ENCODE measurements at places on chromosomes 4 and X.

DNA sequence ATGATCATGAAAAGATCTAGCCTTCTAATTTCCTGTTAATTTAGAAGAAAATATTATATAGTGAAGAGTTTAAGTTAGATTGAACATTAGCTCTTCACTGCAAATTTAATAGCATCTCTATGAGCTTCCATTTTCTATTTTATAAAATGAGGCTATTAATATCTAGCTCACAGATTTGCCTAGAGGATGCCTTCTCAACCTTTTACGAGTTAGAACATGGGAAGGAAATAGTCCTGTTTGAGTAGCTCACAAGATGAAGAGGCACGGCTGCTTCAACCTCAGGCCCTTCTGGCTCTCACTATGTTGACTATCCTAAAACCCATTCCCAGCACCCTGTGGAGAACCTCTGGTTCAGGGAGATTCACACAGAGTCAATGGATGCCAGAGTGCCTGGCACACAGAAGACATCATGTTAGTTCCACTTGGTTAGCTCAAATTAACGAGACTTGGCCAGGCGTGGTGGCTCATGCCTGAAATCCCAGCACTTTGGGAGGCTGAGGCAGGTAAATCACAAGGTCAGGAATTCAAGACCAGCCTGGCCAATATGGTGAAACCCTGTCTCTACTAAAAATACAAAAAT lies 97.9 kb upstream of the GUCY1A1 start:
- DNase-seq: no peak

GRCh38 chr4:123120473-123120872 lies 198.1 kb upstream of the NUDT6 start:
- peak; percentile 62 for DNase-seq

GRCh38 chr4:121091941-121092340 lies 19.6 kb upstream of the NDNF start:
- DNase-seq: no peak

DNA sequence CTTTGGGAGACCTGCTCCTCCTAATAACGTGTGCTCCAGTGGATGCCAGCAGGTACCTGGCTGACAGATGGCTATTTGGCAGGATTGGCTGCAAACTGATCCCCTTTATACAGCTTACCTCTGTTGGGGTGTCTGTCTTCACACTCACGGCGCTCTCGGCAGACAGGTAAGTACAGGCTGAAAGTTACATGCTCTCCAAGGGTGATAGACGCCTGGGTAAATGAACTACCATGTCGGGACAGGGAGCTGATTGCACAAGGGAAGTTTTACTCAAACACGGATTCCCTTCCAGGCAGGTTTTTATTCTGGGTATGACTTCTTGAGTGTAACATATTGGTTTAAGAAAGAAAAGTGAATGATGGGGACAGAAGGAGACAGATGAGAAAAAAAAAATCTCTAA lies 836 bp downstream of the GRPR start:
- no peak for DNase-seq

GRCh38 chrX:40617566-40617965 lies 5.7 kb upstream of the MPC1L start:
- no peak for DNase-seq

- no peak for DNase-seq
These were observed 125.4 kb downstream of the AMMECR1 start for GRCh38 chrX:110192516-110192915.

GRCh38 chr4:86043755-86044592 lies 315.9 kb downstream of the MAPK10 start:
- no peak for DNase-seq

- DNase-seq: no peak
These were observed 146.7 kb upstream of the VEGFC start for GRCh38 chr4:176939445-176939844.

- DNase-seq: no peak
These were observed 160.8 kb downstream of the SOWAHB start for GRCh38 chr4:76737180-76737579.

- DNase-seq: no peak
These were observed 26.5 kb upstream of the JADE1 start for GRCh38 chr4:128782875-128783614.

GRCh38 chr4:2101346-2102044 lies 42.4 kb downstream of the NAT8L start:
- no peak for DNase-seq

DNA sequence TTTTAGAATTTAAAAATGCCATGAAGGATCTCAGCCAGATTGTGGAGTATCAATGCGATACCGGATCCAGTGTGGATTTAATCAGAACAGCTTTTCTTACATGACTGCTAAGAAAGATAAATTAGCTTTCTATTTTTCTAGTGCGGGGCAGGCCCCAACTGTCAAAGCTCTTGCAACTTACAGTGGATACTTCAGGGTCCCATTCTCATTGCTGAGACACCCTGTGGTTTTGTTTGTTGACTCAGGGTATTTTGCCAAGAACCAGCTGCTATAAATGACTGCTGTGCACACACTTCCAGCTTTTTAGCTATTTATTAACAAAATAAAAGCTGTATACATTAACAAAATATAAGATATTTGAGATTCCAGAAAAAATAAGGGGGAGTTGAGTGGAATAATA lies 166.4 kb downstream of the DCLK2 start:
- DNase-seq: no peak

- peak; percentile 70 for DNase-seq
These were observed 16.2 kb upstream of the FHL1 start for GRCh38 chrX:136130931-136131833.

DNA sequence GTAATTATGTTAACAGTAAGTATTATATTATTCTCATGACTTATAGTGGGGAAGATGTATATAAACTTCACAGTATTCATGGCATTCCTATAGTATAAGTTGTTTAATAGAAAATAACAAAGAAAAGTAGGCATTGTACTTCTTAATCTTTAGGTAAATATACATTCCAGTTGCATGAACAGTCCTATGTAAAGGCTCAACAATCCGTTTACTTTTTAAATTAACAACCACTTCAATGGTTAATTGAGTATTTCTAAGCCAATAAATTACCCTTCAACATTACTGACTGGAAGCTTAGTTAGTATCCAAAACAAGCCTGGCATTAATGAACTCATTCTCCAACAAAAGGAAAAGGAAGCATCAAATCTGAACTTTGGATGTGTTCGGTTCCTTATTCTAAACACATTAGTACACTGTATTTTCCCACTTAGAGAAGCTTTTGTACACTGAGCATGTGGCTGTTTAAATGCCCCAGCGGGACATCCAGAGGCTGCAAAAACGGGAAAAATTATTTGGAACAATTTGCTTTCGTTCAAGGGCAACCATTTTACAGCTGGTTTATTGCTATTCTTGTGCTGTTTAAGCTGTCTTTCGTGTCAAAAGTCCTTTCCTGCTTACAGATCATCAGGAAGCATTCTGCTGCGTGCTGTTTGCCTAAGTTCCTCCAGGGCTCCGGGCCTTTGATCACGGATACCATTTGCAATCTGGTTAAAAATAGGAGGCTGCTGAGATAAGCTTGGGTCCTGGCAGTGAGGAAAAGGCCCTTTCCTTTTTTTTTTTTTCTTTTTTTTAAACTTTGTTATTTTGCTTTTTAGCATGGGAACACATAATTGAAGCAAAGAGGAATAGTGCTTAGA lies 460.3 kb downstream of the SPRY1 start:
- DNase-seq: no peak

DNA sequence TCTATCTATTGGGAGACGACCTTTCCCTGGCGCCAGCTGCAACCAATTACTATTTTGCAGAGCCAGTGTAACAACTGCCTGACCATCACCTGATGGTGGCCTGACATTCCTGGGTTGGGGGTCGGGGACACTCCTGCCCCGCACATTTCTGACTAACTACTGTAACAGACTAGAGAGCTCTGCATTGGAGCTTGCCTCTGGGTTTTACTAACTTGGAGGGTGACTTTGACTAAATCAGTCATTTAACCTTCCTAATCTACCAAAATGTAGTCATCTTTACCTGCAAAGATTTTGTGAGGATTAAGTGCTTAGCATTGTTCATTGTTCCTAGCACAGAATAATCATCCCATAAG lies 37.5 kb upstream of the ABCG2 start:
- DNase-seq: no peak

GRCh38 chr4:185082561-185082960 lies 60.5 kb upstream of the SLC25A4 start:
- DNase-seq: peak; percentile 4

DNA sequence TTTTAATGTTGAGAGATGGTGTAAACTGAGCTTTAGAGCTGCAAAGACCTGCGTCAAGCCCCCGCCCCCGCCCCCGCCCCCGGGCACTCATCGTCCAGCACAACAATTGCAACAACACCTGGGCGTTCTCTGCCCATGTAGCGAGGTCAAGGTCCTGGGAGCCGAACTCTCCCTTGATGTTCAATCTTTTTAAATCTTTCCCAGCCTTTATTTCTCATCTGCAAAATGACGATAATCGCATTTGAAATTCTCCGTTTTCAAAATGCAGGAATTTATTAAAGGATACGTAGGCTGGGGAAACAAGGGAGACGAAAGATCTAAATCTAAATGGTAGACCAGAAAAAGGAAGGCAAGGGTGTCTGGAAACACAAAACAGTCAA lies 648 bp upstream of the MSMO1 start:
- no peak for DNase-seq

DNA sequence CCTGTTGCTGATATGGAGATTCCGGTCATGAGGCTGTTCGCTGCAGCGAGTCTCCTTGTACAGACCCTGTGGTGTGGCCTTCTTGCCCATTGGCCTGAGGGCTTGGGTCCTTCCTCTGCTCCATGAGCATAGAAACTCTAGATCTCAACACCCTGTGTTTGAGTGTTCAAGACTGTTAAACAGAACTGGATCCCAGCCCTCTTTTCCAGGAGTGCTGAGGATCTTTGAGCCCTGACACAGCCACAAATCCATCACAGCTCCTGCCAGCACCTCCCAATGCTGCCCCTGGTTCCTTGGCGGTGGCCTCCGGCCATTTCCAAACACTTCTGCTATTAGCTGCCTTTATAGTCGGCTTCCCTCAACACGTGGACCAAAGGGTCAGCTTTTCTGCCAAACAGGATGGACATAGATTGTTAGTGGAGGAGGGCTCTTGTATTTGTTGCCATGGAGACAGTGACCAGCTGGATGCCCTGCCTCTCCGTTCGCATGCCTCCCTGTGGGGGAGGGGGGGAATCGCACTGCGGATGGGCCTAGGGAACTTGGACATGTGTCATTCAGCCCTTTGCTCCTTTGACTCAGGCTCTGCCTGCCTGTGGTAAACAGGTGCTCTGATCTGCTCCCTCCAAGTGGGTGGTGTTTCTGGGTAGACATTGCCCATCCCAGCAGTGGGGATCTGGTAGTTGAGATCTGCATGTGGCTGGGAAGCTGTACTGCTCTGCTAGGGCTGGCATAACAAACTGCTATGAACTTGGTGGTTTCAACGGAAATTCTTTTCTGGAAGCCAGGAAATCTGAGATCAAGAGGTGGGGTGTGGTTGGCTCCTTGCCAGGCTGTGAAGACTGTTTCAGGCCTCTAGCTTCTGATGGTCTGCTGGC lies 6.9 kb upstream of the WDR1 start:
- DNase-seq: no peak

DNA sequence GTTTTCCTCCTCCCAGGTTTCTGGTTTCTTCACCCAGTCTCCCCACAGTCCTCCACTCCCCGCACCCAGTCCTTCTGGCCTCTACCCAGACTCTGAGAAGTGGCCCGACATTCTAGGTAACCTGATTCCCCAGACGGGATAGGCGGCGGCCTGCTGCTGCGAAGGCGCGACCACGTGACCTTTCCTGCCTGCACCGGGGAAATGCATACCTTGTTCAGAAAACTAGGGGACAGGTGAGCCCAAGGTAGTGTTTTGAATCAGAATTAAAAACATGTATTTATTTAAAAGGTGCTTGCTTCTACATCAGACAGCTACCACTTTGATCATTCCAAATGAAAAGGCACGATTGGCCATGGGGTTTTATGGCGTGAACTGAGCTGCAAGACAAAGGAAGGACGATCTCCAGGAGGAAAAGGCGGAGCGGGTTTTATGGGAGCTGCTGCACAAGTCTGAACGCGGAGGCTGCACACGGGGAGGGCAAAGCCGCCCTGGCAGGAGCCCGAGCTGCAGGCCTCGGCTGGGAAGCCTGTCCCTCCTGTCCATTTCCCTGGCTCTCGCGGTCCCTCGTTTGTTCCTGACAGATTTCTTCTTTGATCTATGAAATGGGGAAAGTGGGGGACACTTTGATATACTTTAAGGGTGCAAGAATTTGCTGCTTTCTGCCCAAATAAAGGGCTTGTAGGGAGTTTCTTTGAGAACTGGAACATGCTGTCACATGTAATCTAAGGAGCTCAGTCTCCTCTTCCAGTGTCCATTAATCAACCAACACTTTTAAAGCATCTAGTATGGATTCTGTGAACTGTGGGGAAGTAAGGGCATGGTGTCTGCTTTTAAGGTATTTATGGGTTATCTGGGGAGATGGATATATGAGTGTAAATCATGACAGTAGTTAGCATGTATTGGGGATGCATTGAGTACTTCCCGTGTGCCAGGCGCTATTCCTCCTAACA lies 150.9 kb downstream of the SPRY1 start:
- DNase-seq: no peak

GRCh38 chr4:25807102-25807728 lies 55.6 kb downstream of the SEL1L3 start:
- no peak for DNase-seq

DNA sequence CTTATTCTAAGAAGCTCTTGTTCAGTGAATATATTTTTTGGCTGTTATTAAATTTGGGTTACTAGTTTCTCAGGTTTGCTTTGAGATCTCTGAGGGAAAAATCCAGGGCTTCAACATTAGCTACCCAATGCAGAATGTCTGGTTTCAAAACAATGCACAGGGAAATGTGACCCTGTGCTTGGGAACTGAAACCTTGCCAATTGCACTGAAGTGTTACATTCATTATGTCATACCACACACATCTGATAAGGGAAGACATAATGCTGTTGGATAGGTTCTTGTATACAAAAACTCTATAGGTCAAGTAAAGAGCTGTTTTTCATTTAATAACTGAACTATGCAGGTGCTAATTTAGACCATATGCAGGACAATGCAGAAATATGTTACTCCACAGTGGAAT lies 345.3 kb upstream of the BMP3 start:
- no peak for DNase-seq

GRCh38 chr4:81164126-81164525 lies 50.9 kb downstream of the PRKG2 start:
- no peak for DNase-seq

DNA sequence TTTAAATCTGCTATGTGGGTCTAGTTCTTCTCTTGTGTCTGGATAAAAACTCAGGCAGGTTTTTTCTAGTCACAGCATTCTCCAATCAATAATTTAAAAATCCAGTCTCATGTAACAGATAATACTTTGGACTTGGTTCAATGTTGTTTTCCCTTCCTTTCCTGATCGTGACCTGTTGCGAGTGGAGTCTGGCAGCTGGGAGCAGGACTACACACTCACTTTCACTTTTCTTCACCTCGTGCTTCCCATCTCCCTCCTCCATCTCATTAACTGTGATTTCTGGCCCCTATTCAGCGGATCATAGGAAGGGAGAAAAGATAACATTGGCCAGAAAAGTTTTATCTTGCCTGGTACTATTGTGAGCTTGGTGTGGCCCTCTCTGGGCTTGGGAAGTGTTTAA lies 96.6 kb upstream of the GATB start:
- DNase-seq: no peak

DNA sequence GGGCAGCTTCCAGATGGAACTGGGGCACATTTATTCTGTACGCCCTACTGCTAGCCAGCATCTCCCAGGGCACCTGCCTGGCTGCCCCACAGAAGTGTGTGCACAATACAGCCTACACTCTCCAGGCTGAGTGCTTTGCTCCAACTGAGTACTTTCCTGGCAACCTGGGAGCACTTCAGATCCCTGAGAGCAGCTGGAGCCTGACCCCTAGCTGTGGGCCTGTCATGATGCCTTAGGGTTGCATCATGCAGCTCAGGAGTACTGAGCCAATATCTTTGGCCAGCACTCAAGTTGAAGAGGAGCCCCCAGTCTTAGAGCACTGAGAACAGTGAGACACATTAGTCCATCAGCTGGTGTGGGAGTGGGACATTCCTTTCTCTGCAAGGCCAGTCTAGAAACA lies 321.9 kb downstream of the CFAP47 start:
- no peak for DNase-seq

Data from HS-5 (cell line).